ENCODE measurements at places on chromosomes 3 and 15.

- DNase-seq = no peak
Observed at GRCh38 chr3:116281313-116282143, 163.8 kb downstream of the LSAMP start.

- no peak for DNase-seq
Observed at GRCh38 chr3:108091498-108092250, 843 bp upstream of the CD47 start.

GRCh38 chr3:40680685-40681657 lies 156.2 kb downstream of the ZNF621 start:
- no peak for DNase-seq

- DNase-seq = no peak
Observed at GRCh38 chr3:143814443-143814889, 33.8 kb downstream of the SLC9A9 start.

GRCh38 chr3:194744826-194745225 lies 59.1 kb downstream of the FAM43A start:
- DNase-seq = no peak

GRCh38 chr3:73255609-73256029 lies 194.2 kb downstream of the EBLN2 start:
- DNase-seq = peak; percentile 42

GRCh38 chr3:173009410-173009809 lies 131.6 kb downstream of the SPATA16 start:
- DNase-seq = no peak

- no peak for DNase-seq
Observed at GRCh38 chr3:186754871-186755270, 28.5 kb upstream of the EIF4A2 start.

DNA sequence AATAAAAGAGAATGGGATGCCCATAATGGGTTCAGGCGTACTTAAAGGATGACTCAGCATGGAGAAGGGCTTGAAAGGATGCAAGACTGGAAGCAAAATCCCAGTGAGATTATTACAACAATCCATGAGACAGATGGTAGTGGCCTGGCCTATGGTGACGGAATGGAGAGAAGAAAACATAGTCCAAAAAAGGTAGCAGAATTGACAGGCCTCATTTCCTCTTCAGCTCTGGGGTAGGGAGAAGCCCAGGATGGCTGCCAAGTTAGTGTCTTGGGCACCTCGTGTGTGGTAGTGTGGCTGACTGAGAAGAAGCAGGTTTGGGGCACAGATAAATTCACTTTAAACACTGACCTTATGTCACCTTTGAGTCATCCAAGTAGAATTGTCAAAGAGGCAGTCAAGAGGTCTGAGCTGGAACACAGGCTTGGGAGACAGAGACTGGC lies 18.1 kb downstream of the MB21D2 start:
- DNase-seq = no peak

- no peak for DNase-seq
Observed at GRCh38 chr15:65071381-65071811, 3.6 kb upstream of the RASL12 start.

- no peak for DNase-seq
Observed at GRCh38 chr3:2098398-2099027, at the start of gene CNTN4. Gene CNTN4 (plus strand): TSS chr3:2098866.

GRCh38 chr15:42031198-42031915 lies 10.5 kb upstream of the PLA2G4E start:
- no peak for DNase-seq

GRCh38 chr3:128068156-128068620 lies 16.0 kb downstream of the SEC61A1 start:
- DNase-seq = peak; percentile 19

DNA sequence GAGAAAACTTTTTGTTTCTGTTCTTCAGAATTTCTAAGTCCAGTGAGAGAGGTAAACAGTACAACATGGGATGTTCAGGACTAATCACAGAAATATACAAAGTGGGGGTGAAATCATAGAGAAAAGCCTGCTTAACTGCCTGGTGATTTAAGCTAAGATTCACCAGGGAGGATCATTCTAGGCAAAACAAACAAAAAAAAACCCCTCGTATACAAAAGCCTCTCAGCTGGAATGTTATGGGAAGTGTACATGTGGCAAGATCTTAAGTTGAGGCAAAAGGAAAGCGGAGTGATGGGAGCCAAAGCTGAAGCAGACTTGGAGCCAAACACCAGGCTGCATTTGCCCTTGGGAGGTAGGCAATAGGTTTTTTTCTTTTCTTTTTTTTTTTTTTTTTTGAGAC lies 40.0 kb upstream of the TJP1 start:
- DNase-seq = no peak

DNA sequence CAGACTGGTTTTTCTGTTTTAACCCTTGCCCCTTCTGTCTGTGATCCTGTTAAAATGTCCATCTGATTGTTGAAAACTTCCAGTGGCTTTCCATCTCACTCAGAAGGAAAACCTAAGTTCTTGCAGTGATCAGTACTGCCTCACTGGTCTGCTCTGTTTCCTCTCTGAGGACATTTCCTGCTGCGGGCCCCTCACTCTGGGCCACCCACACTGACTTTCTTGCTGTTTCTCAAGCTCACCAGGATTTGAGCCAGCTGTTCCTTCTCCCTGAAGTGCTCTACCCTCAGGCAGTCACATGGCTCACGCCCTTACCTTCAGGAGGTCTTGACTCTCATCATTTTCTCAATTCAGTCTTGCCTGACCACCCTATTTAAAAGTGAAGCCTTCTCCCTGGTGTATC lies 1.8 kb downstream of the GRK7 start:
- no peak for DNase-seq

DNA sequence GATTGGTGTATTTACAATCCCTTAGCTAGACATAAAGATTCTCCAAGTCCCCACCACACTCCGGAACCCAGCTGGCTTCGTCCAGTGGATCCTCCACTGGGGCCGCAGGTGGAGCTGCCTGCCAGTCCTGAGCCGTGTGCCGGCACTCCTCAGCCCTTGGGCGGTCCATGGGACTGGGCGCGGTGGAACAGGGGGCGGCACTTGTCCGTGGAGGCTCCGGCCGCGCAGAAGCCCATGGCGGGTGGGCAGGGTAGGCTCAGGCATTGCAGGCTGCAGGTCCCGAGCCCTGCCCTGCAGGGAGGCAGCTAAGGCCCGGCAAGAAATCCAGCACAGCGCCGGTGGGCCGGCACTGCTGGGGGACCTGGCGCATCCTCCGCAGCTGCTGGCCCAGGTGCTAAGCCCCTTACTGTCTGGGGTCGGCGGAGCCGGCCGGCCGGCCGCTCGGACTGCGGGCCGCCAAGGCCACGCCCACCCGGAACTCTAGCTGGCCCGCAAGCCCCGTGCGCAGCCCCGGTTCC lies 3.5 kb upstream of the RNU5B-1 start:
- no peak for DNase-seq

DNA sequence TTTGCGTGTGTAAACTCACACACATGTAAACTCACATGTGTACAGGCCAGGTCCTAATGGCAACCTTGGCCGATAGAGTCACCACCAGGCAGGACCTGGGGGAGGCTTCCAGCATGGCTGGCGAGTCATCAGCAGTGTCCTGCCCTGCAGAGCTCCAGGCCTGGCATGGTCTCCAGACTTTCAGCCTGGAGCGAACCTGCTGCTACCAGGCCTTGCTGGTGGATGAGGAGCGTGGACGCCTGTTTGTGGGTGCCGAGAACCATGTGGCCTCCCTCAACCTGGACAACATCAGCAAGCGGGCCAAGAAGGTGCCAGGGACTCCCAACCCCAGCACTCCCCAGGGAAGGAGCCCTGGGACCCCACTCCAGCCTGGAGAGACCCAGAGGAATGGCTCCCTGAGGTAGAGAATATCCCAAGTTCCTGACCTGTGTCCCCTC lies 1.0 kb downstream of the SEMA3B start:
- no peak for DNase-seq

DNA sequence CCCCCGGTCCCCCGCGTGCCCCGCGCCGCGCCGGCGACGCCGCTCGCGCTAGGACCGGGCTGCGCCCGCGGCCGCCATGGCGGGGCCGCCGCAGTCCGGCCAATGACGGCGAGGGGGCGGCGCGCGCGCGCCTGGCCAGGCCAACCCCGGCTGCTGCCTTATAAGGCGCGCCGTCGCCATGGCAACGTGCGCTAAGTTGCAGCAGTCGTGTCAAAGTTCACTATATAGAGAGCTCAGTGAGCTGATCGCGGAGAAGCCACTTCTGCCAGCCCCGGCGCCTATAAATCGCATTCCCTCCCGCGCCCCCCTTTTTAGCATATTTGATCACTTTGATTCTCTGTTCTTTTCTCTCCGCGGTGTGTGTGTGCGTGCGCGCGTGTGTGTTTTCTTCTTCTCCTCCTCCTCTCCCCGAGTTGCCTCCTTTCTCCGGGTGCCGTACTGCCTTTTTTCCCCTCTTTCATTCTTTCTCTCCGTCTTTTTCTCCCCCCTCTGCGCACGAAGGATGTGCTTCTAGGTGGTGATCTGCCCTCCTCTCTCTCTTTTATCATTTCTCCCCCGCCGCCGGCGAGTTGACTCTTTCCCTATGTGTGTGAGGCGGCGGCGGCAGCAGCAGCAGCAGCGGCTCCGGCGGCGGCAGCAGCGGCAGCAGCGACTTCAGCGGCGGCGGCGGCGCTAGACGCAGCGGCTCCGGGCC lies at the start of gene NR2F2:
Gene NR2F2 (plus strand): TSS at position 251 of the 694 bp plus-strand sequence. CDS start 1,406 bp downstream, outside the sequence.
- DNase-seq = peak; percentile 77

GRCh38 chr3:148708409-148708808 lies 10.7 kb downstream of the AGTR1 start:
- DNase-seq = no peak

GRCh38 chr3:12483410-12483809 lies 870 bp upstream of the TSEN2 start:
- DNase-seq = no peak

GRCh38 chr3:32022947-32023346 lies 41.4 kb downstream of the ZNF860 start:
- DNase-seq = no peak

DNA sequence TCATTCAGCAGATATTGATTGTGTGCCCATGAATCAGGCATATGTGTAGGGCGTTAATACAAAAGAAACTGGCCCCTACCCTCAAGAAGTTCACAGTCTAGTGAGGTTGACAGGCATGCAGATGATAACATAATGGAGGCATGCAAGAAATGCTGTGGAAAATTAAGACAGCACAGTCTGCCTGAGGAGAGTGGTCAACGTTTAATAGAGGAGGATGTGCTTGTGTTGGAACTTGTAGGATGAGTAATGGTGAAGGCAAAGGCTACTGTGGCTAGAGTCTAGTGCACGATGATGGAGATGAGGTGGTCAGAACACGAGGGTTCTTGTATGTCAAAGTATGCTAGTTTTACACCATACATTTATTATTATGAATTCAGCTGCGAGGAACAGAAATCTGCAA lies 295.7 kb downstream of the SOX2 start:
- DNase-seq = no peak

GRCh38 chr3:39406368-39407258 lies at the start of gene RPSA:
Gene RPSA (plus strand): TSS chr3:39406720. CDS start chr3:39407654, 934 bp downstream.
- DNase-seq = peak; percentile 93

DNA sequence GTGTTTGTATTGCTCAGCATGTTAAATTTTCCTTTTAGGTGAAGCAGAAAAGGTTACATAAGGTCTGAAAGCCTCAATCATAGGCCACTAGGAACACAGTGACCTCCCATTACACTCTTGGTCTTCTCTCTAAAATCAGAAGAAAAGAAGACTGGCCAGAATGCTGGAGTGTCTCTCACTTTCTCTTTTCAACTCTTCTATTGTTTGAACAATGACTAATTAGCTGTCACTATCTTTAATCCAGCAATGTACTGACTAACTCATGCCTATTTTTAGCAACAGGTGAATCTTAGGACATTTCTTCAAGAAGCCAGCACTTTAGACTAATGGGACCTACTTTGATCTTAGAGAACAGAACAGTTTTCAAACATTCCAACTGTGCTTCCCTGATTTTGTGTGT lies 142.8 kb downstream of the TGFBR2 start:
- no peak for DNase-seq

DNA sequence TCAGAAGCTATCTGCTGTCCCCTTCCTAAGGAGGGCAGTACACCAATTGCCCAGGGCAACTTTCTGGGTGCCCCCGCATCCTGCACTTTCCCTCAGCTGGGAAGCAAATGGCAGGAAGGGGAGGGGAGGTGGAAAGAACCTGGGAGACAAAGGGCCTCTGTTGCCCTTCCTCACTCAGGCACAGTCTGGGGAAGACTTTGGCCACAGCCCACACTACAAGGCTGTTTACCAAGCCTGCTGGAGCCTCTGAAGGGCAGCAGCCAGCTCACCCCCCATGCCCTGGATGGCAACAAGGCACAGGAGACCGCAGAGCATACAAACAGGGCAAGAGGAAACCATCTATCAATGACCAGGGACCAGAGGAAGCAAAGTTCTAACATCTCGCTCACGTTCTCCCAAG lies 42.4 kb downstream of the ARRDC4 start:
- no peak for DNase-seq
